ENCODE measurements at places on chromosomes 12 and 14.

DNA sequence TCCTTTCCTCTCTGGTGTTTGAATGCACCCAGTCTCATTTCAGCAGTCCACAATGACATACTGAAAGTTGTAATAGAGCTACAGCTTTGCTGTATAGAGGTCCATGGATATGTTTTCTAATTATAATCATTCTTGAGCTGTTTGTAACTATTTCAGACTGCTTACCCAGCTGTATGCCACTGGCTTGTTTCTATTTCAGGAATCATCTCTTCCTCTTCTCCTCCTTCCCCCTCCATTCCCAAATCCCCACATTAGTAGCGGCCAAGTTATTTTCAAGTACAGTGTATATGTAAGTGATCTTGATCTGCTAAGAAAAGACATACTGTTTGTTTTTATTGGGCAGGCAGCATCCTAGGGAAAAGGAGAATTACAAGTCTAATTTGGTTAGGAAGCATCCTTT lies 775.0 kb downstream of the DIO2 start:
- no peak for DNase-seq

- DNase-seq = no peak
These were observed 8.9 kb upstream of the IRF2BPL start for GRCh38 chr14:77037215-77037937.

DNA sequence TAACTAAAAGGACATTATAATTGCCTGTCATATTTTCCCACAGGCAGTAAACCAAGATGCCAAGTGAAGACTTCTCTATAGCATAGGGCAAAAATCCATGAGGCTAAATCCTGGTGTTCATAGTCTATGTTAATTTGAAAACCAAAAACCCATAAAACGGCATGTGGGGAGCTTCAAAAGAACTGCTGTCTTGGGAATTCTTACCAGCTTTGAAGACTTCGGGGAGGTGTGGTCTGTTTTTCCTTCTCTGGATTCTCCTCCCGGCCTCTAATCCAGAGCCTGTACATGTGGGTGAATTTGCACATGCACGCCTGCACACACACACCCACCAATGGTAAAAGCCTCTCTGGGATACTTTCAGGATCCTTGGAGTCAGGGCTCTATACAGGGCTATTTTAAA lies 61.9 kb upstream of the IFNG-AS1 start:
- no peak for DNase-seq

DNA sequence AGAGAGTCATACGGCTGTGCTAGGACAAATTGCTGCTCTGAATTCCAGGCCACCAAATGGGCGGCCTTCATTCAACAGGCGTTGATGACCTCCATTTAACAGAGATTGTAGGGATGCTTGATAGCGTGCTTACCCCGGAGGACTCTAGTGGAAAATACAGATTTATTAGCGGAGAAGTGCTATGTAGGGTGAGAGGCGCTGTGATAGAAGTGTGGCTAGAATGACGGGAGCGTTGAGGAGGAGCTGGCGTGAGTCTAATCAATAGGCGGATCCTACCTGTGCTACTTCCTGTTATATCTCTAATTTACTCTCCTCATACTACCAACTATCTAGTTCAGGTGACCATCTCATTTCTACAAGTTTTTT lies 668 bp downstream of the MRPS35 start:
- DNase-seq = peak; percentile 5

DNA sequence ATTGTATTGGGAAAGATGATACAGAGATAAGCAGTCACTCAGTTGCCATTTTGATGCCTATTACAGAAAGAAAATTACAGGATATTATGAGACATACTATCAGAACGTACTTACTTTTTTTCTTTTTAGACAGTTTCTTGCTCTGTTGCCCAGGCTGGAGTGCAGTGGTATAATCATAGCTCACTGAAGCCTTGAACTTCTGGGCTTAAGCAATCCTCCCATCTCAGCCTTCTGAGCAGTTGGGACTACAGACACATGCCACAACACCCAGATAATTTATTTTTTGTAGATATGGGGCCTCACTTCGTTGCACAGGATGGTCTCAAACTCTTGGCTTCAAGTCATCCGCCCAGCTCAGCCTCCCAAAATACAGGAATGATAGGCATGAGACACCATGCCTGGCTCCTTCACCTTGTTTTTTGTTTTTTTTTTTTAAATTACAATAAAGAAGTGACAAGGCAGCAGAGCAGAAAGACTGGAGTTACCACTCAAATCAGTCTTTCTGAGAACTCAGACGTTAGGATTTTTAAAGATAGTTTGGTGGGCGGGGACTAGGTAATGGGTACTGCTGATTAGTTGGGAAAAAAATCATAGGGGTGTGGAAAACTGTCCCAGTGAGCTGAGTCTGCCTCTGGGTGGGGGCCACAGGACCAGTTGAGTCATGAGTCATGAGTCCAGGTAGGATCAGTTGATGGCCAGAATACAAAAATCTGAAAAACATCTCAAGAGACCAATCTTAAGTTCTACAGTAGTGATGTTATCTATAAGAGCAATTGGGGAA lies 11.5 kb upstream of the CPM start:
- DNase-seq = no peak

- no peak for DNase-seq
These were observed 170.1 kb downstream of the STXBP6 start for GRCh38 chr14:24879661-24880386.

DNA sequence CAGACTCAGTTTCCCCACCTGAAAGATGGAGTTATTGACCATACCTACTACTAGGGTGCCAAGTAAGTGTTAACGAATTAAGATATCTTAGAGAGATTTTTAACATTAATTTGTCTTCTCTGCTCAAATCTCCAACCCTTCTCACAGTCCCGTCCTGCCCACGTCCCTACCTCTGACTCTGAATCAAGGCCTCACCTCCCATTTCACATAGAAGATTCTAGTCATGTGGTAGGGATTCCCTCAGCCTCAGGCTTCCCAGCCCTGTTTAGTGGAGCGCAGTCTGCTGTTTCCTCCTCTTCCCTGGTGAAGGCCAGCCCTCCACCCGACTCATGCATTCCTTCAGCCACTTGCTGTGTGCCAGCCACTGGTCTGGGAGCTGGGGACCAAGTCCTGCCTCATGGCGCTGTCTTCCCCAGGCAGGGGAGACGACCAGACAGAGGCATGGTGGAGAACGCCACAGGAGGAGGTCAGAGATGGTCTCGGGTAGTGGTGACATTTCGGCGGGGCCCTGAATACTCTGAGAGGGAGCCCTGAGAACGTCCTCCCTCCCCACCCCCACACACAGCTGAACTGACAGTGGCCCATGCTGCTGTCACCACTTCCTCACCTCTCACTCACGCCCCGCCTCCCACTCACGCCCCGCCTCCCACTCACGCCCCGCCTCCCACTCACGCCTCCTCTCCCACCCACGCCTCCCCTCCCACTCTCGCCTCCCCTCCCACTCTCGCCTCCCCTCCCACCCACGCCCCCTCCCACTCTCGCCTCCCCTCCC lies 38.8 kb downstream of the TMEM63C start:
- no peak for DNase-seq

GRCh38 chr12:94587266-94588241 lies 62.8 kb downstream of the TMCC3 start:
- DNase-seq = no peak

DNA sequence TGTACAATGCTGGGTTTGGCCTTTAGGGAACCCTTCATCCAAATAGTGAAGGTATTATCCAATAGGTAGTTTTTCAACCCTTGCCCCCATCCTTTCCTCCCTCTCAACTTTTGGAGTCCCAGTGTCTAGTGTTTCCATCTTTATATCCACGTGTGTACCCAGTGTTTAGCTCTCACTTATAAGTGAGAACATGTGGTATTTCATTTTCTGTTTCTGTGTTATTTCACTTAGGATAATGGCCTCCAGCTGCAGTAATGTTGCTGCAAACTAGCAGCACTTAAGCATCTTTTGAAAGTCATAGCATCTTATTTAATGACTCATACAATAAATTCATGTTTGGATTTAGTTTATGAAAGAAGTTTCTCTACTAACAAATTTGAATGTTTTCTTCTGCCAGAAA lies 442.5 kb downstream of the NELL2 start:
- no peak for DNase-seq

- DNase-seq = no peak
These were observed 558.8 kb upstream of the FBXO33 start for GRCh38 chr14:39991041-39991440.

GRCh38 chr14:72715850-72716228 lies 178.1 kb downstream of the DPF3 start:
- no peak for DNase-seq

DNA sequence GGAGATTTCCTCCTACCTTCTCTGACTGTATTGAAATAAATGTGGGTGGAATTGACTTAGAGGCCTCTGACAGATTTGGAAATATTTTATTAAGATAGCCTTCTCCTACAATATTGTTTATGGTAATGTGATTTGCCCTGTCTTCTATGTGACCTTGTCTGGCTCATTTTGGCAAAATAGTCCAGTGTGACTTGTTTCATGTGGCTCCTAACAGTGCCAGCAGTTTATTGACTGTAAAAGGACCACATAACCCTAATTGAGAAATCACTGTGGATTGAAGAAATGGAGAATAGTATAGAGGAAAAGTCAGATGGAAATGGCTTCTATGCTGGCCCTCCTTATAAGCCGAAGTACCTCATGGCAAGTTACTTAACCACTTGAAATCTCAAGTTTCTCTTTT lies 170.9 kb upstream of the PTPRQ start:
- no peak for DNase-seq

- peak; percentile 33 for DNase-seq
These were observed 10.1 kb upstream of the GRIP1 start for GRCh38 chr12:66688846-66689439.

GRCh38 chr14:99124482-99125105 lies 147.4 kb downstream of the BCL11B start:
- no peak for DNase-seq

GRCh38 chr14:90397425-90398314 lies 841 bp downstream of the CALM1 start:
- DNase-seq = peak; percentile 81

DNA sequence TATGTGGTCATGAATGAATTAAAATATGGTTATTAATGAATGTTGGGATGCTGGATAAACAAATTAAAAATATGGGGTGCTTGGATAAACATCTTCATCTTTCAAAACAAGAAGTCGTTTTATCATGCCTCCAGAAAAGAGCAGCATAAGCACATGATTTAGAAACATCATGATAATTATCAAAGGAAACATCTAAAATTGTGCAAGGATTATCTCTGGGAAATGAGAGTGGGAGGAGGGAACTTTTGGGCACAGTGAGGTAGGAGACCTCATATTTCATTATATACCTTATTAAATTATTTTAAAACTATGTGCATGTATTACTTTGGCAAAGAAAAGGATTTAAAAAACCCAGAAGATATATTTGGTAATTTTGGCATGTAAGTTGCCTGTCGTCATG lies 8.9 kb downstream of the C3AR1 start:
- no peak for DNase-seq

- DNase-seq = no peak
These were observed 21.2 kb downstream of the TAS2R50 start for GRCh38 chr12:10965476-10965875.

GRCh38 chr12:123902821-123903220 lies 69.8 kb downstream of the CCDC92 start:
- DNase-seq = no peak

DNA sequence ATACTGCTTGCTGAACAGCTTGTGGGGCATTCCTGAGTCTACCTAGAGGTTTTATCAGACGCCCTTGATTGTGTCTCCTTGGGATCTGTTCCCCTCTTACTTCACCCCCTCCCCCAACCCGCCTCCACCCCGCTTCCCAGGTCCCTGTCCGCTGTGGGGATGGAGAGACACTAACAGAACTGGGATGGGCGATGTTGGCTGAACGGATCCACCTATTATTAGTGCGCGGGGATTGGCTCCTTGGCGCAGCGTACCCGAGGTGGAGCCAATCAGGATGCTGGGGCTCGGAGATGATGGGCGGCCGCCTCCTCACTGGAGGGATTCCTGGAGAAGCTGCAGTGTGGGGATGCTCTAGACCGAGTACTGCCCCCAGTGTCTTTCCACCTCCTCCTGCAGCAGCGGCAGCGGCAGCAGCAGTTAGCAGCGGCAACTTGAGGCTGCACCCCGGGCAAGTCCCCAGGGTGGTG lies at the start of gene SYT1:
Gene SYT1, plus strand, starts transcription at position 372 of the 467 bp plus-strand sequence.
- DNase-seq = no peak

DNA sequence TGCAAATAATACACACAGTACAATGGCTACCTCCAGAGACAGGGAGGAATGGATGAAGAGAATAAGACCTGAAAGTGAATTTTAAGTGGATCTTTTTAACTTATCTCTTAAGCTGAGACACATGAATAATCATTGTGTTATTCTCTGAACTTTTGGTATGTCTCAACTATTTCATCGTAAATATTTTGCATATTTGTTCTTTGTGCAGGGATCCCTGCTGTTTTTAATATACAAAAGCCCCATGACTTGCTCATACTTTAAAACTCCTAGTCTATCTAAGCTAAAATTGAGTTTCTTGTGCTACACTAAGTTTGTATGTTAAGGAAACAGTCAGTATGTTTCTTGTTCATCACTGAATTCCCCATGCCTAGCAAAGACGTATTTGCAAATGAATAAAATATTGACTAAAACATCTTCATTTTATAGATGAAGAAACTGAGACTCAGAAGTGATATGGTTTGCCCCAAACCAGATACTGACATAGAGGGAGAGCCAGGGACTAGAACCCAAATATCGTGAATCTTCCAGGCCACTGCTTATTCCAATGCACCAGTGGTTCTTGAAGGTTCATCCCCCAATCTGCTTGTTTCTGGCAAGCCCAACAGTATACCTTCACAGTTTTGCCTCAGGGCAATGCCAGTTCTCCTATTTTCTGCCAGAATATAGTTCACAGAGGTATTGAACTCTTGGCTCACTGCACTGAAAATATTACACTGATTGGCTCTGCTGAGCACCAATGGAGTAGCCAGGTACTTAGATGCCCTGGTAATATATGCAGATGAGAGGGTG lies 356.9 kb downstream of the MED13L start:
- DNase-seq = no peak

DNA sequence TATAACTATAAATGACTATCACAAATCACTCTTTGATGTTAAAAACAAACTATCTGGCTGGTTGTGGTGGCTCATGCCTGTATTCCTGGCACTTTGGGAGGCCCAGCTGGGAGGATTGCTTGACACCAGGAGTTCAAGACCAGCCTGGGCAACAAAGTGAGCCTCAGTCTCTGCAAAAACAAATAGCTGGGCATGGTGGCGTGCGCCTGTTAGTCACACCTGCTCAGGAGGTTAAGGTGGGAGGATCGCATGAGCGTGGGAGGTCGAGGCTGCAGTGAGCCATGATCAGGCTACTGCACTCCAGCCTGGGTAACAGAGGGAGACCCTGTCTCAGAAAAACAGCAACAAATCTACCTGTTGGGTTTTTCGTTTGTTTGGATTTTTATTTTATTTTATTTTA lies 5.4 kb downstream of the TXNRD1 start:
- DNase-seq = no peak

DNA sequence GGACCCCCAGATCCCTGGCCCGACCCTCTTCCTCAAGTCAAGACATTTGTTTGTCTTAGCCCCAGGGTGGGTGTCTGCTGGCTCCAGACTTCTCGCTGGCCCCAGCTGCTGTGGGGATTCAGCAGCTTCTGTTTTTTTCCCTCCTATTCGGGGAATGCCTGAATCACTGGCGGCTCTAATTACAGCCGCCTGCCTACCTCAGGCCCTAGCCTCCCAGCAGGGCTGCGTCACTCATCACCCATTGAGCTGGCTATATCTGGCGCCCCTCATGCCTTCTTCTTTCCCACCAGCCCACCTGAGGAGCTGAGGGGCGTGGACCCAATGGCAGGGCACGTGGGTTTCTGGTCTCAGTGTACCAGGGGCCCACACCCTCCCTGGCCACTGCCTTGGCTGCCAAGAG lies 10.1 kb downstream of the KRT80 start:
- DNase-seq = no peak
